Hematopoietic multipotent progenitor cell treated with erythropoietin and hydrocortisone succinate and interleukin-3 and kit ligand, for 17 days (in vitro differentiated cells): ENCODE measurements at places on chromosomes 13 and 19.

GRCh38 chr13:80237646-80238045 is 103.3 kb downstream of the SPRY2 start:
- no peak for DNase-seq

- no peak for DNase-seq
These were observed 30.1 kb downstream of the DOT1L start for GRCh38 chr19:2193807-2194206.

DNA sequence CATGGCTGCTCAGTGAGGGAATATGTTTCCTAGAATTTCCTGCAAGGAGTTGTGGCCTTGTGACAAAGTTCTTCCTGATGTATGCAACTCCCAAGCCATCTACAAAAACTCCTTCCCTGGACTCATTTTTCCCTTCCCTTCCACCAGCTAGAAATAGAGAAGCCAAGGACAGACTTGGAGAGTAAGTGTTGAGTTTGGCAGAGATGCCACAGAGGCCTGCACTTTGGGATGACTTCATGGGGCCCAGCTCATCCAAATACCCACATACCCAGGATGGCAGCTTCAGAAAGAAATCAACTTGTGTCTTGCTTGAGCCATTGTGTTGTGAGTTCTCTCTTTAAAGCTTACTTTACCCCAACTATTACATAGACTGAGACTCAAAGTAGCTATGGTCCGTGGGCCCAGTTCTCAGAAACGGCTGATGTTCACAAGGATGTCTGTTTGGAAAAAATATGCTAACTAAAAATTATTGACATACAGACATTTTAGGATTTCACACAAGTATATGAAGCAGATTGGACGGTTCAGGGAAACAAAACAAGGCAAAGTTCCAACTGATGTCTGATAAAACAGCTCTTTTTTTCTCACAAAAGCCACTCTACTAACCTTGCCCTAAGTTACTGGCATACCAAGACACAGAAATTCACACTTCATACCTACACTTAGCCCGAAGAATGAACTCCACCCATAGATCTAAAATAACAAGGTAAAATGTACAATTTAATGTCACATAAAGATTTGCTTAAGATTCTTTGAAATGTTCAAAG is 107.9 kb downstream of the NALCN start:
- DNase-seq, result no peak

- no peak for DNase-seq
These were observed 5.5 kb upstream of the PSPN start for GRCh38 chr19:6381030-6381750.

DNA sequence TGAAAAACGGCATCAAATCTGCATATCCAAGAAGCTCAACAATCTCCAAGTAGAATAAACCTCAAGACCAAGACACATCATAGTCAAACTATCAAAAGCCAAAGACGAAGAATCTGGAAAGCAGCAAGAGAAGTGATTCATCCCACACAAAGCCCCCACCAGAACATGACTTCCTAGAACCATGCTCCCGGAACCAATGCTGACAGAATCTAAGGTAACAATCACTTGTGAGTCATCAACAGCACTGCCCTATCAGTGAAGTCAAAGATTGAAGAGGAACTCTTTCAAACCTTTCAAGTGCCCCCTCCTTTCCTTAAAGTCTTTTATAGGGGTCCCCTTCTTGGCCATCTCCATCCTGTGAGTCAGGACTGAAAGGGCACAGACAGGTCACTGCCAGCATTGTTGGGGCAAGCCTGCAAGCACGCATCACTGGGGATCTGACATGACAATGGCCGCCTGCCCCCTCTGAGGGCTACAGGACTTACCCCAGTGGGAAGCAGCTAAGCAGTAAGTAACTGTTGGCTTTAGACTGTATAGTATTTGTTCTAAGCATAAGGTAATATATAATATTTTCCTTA is at the start of gene CCDC70:
Gene CCDC70, plus strand, starts transcription at position 247 of the 578 bp plus-strand sequence. CDS start 3,443 bp downstream, outside the sequence.
- DNase-seq, result no peak

DNA sequence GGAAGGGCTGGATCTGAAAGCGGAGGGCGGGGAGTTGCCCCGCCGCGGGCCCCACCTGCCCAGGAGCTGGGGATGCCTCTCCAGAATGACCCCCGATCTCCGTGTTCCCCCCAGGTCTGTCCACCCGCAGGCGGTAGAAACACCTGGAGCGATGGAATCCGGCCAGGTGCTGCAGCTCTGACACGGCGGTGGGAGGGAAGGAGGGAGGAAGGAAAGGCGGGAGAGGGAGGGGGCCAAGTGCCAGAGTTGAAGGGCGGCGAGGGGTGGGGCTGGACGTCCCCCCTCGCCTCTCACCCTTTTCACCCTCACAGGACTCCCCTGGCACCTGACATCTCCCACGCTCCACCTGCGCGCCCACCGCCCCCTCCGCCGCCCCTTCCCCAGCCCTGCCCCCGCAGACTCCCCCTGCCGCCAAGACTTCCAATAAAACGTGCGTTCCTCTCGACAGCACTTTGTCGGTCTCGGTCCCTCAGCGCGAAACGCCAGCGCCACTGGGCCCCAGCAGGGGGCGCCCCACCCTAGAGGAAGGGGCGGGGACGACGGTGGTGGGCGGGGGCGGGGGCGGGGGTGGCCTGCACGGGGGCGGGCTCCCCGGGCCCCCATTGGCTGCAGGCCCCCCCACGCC is 337 bp upstream of the FXYD7 start:
- DNase-seq, result peak; percentile 32

DNA sequence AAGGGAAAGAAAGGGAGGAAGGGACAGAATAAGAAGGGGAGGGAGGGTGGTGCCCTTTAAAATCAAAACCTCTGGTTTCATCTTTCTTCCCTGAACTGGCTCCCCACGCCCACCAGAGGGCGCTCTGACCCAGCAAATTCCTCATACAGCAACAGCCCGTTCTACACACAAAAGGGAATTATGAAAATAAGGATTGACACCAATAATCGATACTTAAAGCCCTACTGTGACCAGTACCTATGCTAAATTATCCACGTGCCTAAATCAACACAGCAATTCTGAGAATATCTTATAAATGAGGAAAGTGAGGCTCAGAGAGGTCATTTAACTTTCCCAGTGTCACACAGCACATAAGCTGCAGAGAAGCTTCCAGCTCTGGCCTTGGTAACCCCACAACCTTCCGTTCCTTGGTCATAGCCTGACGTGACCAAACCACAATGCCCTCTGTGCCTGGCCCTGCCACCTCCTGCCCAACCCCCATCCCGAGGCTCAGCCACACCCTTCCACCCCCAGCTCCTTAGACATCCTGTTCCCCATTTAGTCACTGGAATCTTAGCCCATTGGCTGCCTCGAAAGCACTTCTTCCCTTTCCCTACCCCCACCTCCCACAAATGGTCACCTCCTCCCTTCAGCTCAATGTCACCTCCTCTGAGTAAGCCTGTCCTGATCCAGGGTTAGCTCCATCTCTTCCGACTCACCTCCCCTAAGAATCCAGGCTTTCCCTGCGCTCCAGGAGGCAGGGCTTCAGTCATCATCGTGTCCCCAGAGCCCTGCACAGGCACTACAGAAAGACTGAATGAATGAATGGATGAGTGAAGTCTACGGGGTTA is 34.2 kb upstream of the PNMA8B start:
- peak; percentile 77 for DNase-seq

GRCh38 chr19:32749361-32749760 is 29.8 kb downstream of the TDRD12 start:
- DNase-seq, result no peak

- DNase-seq, result no peak
These were observed 65.1 kb downstream of the SIAH3 start for GRCh38 chr13:45786293-45786920.

GRCh38 chr19:30785458-30786137 is 413.4 kb downstream of the ZNF536 start:
- no peak for DNase-seq
